ENCODE measurements at places on chromosomes 11 and 22. TPM values are rescaled to one million over a fixed set of nuclear protein-coding genes. Genes with fewer than 3 reads are reported as not detected.

Gene FADS1
- 73.6 TPM for total RNA-seq

Gene PRR33
- not detected for total RNA-seq

DNA sequence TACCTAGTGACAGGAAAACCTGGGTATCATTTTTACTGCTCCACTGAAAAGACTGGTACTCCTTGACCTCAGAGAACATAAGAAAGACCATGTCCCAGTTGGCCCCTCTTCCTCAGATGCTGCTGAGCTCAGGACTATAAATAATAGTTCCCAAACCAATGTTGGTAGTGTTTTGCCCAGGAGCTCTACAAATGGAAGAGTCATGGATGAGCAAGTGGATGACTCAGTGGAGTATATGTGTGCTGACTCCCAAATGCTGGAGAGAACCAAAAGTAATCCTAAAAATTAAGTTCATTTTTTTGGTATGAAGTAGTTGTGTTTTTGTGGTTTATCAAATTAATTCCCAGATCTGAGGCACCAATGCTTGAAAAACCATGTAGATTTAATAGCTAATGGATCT lies 482.0 kb downstream of the KCNA4 start:
- no peak for DNase-seq

GRCh38 chr11:44750551-44751465 lies 24.0 kb downstream of the TSPAN18 start:
- DNase-seq, result no peak

DNA sequence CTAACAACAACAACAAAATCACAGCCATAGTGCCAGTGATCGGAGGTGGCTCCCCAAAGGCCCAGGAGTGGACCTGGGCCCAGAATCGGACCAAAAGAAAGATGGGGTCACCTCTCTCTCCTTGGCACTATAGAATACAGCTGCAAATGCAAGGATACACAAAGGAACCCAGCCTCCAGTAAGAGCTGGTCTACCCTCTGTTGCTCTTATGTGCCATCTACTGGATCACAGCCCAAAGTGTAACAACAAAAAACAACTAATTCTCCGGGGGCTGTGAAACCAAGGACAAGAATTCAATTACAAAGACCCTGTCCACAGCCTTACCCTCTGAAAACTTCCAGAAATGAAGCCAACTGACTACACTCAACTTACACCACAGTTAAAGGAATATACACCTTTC lies 21.6 kb downstream of the OR8G5 start:
- no peak for DNase-seq

- DNase-seq, result no peak
Observed at GRCh38 chr11:261624-262023, 16.6 kb upstream of the NLRP6 start.
